ENCODE measurements at places on chromosomes 7 and 10.

DNA sequence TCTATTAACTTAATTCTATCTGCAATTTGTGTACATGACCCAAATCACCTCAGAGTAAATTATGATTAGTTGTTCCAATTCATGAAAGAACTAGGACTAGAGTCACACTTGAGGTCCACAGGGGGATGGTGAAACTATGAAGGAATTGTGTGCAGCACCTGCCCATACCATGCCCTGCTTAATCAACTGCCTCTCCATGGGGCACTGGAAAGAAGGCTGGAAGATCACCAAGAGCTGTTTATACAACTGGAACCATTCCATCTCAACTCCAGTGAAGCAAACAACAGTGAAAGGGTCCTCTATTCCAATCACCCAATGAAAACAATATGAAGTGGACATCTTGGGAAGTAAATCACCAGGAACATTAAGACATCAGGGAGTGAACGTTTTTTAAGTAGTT, 98.7 kb upstream of the SEMA3D start:
- no peak for DNase-seq

GRCh38 chr7:125355899-125356298, 426.3 kb upstream of the POT1 start:
- no peak for DNase-seq

DNA sequence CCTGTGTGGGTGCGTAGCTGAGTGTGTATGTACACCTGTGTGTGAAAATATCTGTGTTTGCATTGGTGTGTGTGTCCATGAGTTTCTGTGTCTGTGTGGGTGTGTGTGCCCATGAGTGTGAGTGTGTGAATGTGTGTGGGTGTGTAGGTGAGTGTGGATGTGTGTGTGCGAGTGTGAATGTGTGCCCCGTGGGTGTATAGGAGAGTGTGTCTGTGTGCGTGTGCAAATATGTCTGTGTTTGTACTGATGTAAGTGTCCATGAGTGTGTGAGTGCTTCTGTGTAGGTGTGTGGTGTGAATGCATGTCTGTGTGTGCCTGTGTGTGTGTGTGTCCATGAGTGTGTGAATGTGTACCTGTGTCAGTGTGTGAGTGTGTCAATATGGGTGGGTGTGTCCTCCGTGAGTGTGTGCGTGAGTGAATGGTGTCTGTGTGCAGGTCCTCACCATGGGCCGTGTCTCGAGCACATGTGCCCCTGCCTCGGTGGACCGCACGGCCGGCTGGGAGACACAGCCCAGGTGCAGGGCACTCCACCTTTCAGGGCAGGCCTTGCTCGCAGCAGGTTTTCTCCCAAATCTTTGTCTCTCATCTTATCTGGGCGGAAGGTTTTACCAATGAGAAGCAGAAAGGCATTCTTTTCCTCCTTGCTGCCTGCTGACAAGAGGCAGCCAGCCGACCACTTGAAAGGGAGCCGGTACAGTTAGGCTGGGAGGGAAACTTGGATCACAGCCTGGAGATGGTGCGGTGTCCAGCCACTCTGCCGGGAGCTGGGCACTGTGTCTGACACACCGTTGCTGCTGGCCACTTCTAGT, 107.1 kb upstream of the FAM20C start:
- no peak for DNase-seq

DNA sequence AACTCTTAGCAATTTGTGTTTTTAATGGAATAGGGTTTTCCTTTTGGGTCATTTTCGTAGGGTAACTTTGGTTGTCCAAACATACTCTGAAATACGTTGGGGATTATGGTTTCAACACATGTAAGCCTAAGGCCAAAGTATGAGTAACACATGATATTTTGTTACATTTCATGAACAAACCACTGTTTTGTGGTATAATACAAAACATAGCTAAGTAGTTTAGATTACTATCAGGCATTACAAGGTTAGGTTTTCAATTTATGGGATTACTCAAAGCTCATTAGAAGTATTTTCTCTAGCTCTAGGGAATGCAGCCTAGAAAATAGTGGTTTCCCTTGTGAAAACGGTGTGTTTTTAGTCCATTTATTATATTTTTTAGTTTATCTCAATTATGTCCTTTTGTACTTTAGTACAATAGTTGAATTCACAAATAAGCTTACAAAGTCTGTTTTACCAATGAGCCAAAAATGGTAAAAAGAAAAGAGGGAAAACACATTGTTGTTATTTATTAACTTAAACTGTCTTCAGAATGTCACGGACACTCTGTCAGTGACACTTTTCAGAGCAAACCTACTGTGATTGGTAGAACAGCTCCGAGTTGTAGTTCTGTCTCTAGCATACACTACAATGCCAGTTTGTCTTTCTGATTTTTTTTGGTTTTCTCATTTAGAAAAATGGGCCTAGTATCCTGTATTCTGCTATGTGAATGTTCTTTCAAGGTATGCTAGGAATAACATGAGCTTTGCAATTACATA, 473.7 kb downstream of the SUGCT start:
- no peak for DNase-seq

- DNase-seq, result no peak
Measured at GRCh38 chr10:71946700-71947099, 17.5 kb upstream of the CHST3 start.

Data from suprapubic skin (tissue), 4 donors.